ENCODE measurements at places on chromosomes 11 and 22.

DNA sequence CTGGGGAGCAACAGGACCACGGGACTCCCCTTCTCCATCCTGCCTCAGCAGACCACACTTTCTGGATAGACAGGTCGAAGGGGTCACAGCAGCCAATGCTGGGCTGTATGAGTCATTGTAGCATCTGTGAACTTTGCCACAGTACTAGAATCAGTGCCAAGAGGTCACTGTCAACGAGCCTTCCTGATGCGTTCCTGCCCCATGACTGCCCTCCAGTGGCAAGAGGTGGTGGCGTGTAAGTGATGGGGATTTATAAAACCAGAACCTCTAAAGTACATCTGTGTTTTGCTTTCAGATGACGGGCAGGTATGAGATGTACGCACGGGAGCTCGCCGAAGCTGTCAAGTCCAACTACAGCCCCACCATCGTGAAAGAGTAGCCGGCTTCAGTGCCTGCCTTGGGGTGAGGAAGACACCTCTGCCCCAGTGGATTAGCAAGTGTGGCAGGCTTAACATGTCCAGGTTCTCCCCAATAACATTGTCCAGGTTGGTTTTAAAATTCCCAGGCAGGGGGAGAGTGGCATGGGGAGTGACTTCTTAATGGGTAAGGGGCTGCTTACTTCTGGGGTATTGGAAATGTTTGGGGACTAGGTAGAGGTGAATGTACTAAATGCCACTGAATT, 29.4 kb downstream of the GUCD1 start:
- peak; percentile 59 for DNase-seq

DNA sequence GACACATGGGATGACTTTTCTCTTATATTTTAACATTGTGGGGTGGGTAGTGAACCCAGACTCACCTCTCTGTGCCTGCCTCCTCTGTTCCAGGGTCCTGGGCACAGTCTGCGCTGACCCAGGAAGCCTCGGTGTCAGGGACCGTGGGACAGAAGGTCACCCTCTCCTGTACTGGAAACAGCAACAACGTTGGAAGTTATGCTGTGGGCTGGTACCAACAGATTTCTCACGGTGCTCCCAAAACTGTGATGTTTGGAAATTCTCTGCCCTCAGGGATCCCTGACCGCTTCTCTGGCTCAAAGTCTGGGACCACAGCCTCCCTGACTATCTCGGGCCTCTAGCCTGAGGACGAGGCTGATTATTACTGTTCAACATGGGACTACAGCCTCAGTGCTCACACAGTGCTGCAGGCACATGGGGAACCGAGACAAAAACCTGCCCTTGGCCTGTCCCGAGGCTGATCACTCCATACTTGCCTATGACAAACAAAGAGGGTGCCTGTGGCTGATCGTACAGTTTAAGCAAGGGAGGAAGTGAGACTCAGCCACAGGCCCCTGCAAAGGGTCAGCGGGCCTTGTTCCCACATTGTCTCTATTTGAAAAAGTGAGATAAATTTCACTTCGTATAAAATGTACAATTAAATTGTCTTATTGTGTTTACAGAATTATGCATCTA, 43.7 kb upstream of the TOP3B start:
- DNase-seq: no peak

GRCh38 chr11:87967459-87967858, 207.8 kb downstream of the RAB38 start:
- no peak for DNase-seq

GRCh38 chr11:69161117-69161407, 5.3 kb downstream of the SMIM38 start:
- DNase-seq: no peak

GRCh38 chr22:23117891-23118646, 23.7 kb downstream of the RSPH14 start:
- DNase-seq: peak; percentile 65

Measured in NCI-H1092 treated with DMSO at 0.1 percent for 48 hours (cell line).